ENCODE measurements at places on chromosomes 16 and 17.

DNA sequence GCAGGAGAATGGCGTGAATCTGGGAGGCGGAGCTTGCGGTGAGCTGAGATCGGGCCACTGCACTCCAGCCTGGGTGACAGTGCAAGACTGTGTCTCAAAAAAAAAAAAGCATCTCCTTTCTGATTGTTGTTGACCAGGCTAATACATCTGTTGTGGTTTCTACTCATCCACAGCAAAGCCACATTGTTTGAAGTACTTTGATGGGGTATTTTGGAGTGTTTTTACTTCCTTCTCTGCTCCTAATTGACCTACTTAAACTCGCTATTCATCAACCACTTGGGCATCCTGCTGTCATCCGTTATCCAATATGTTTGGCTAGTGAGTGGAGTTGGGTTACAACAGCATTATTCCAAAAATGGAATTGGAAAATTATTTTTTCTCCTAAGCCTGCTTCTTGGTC, 3.5 kb upstream of the CDC27 start:
- DNase-seq, result no peak

- no peak for DNase-seq
These were observed 43.7 kb downstream of the GOSR1 start for GRCh38 chr17:30520882-30521281.

DNA sequence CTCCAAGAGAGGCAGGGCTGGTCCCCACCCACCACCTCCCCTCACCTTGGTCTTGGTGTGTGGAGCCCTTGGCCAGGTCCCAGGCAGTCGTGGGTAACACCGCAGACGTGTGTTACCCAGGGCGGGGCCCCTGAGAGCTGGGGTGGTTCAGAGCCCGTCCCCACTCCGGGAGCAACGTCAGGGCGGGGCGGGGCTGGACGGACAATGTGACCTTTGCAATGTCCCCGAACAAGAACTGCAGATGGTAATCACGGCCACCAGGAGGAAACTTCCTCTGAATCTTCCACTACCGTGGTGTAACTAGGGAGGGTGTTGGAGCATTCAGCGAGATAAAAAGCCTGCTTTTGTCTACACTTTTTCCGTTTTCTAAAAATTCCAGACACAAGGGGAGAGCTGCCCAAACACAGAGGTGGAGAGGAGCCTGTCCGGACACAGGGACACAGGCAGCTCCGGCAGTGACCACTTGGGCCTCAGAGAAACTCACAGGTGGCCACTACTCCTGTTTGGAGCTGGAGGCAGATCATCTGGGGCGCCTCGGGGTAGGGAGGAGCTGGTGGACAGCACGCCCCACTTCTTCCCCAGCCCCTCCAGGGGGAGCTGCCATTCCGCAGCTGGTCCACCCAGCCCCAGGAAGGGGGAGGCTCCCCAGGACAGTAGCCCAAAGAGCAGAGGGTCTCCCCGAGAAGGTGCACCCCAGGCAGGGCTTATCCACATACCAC, 14.2 kb upstream of the SLC38A10 start:
- no peak for DNase-seq

GRCh38 chr16:65950211-65950610, 416.3 kb upstream of the CDH5 start:
- no peak for DNase-seq

DNA sequence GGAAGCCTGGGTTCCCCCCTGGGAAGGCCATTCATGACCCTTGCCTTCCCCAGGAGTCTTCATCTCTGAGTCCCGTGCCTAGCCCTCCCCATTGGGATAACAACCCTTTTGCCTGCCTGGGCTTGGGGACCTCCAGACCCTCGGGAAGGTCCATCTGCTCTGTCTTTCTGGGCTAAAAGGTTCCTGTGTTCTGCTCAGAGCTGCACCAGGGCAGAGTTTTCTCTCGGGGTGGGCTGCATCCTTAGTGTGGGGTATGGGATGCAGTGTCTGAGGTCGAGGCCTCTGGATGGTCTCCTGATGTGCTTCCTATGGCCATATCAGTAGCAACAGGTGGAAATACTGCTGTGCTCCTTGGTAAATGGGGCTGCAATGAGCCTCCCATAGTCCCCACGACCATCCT, 22.9 kb upstream of the PLLP start:
- no peak for DNase-seq

GRCh38 chr17:45282683-45283644, 21.1 kb upstream of the SPATA32 start:
- DNase-seq, result no peak

GRCh38 chr17:79872762-79873161, 33.5 kb upstream of the CBX4 start:
- no peak for DNase-seq

- DNase-seq, result no peak
These were observed 53.8 kb downstream of the PECAM1 start for GRCh38 chr17:64336760-64337413.

- DNase-seq, result no peak
These were observed 14.4 kb downstream of the B9D1 start for GRCh38 chr17:19348081-19348650.

DNA sequence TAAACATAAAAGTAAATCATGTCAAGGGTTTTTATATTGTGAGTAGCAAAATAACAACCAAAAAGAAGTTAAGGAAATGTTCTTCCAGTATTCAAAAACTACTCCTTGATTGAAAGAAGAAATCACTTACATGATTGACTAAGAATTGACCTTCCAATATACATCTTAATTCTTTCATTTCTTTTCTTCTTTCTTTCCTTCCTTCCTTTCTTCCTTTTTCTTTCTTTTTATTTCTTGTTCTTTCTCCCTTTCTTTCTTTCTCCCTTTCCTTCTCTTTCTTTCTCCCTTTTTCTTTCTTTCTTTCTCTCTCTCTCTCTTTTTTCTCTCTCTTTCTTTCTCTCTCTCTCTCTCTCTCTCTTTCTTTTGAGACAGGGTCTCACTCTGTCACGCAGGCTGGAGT, 60.7 kb upstream of the SOX9 start:
- no peak for DNase-seq

DNA sequence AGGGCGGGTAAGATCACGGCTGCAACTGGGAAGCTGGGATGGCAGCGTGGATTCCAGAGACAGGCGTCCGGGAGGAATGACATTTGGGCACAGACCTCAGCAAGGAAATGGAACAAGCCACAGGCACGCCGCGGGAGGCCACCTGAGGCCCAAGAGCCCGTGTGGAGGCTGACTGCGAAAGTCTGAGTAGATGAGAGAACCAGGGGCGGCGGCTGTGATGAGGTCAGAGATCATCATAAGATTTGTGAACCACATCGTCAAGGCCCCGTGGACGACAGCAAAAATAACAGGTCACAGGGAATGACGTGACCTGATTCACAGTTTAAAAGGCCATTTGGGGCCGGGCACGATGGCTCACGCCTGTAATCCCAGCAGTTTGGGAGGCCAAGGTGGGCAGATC, 48.2 kb downstream of the MRM3 start:
- no peak for DNase-seq

GRCh38 chr16:17373533-17373932, 97.2 kb downstream of the XYLT1 start:
- no peak for DNase-seq

DNA sequence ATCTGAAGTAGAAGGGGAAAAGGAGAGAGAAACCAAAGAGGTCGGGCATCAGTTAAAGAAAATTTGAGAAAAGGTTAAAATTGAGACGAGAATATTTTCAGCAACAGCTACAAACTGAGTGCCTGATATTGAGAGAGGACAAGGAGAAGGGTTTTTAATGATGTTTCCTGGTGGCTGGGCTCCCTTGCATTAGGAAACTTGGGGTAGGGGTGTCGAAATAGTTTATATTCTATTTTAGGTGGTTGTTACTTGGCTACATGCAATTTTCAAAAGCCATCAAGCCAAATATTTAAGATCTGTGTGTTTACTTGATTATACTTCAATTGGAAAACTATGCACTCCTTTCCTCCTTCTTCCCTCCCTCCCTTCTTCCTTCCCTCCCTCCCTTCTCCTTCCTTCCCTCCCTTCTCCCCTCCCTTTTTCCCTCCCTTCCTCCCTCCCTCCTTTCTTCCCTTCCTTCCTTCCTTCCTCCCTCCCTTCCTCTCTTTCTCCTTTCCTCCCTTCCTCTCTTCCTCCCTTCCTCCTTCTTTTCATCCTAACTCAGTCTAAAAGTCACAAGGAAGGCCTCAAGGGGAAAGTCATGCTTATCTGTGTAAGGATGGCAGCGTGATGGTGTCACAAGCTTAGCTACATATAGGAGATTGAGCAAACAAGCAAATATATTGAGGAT, 1.8 kb upstream of the APOH start:
- DNase-seq, result no peak

GRCh38 chr16:9077091-9077809, 14.2 kb upstream of the HAPSTR1 start:
- DNase-seq, result no peak

- DNase-seq, result no peak
These were observed 255.3 kb upstream of the CDH11 start for GRCh38 chr16:65377195-65377594.

DNA sequence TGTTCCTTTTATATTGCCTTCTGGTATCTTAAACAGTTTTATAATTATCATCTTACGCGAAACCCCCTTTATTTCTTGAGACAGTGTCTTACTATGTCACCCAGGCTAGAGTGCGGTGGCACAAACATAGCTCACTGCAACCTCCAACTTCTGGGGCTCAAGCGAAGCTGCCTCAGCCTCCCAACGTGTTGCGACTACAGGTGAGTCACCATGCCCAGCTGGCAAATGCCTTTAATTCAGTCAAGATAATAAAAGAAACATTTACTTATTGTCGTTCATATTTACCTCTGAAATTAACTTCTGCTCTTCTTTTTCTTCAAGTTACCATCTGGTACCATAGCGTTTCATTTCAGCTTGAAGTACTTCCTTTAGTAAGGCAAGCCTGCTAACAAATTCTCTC, 43.9 kb downstream of the FBXL20 start:
- no peak for DNase-seq

DNA sequence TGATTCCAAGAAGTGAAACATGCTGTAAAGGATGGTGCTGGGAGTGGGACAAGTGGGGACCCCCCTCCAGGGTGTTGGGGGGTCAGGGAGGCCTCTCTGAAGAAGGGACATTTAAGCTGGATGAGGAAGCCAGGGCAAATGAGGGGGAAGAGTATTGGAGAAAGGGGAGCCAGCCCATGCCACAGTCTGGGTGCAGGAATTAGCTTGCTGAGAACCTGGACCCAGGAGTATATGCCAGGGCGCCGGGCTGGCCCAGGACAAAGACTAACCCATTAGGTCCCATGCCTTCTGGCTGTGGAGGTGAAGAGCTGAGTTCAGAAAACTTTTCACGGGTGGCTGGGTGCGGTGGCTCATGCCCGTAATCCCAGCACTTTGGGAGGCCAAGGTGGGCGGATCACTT, 45.6 kb upstream of the PIK3R6 start:
- DNase-seq, result no peak

GRCh38 chr16:87691686-87692079, 74.1 kb downstream of the KLHDC4 start:
- DNase-seq, result no peak

DNA sequence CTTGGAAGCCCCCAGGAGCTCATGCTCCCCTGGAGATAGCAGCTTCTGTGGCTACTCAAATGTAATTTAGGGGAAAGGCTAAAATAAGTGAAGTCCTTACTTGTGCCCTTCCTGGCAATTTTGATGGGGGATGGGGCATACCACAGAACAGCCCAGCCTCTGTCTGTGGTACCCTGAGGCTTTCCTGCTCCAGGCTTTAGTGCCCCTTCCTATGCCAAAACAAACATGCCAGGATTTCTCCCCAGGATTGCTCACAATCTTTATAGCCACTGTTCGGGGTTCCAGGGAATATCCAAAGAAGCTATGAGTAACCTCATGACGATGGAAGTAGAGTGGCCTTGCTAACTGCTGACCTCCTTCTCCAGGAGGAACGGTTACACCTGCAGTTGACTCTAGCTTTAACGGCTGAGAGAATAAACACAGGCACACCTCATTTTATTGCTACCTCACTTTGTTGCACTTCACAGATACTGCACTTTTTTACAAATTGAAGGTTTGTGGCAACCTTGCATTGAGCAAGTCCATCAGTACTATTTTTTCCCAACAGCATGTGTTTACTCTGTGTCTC, 24.9 kb downstream of the CCL4 start:
- DNase-seq, result no peak

- DNase-seq, result no peak
These were observed 12.0 kb downstream of the APPBP2 start for GRCh38 chr17:60514053-60514452.

Data from stimulated activated CD4-positive, alpha-beta T cell treated with anti-CD3 and anti-CD28 coated beads, TNF-alpha, amount 100 ng/mL, for 48 hours (primary cell).